Activated CD8-positive, alpha-beta T cell treated with anti-CD3 and anti-CD28 coated beads, Interleukin-2, amount 10 ng/mL, durations not matched to agents 7 days and 5 days (primary cell): ENCODE measurements at places on chromosomes 4 and X. TPM values are rescaled to one million over a fixed set of nuclear protein-coding genes. Genes with fewer than 3 reads are reported as not detected.

GRCh38 chr4:172979332-172979731 lies 189.3 kb upstream of the GALNT7 start:
- DNase-seq: no peak

- DNase-seq: peak; percentile 63
Observed at GRCh38 chr4:15400981-15401671, 26.7 kb upstream of the C1QTNF7 start.

GRCh38 chrX:50054147-50054546 lies 131.8 kb downstream of the CLCN5 start:
- DNase-seq: no peak

DNA sequence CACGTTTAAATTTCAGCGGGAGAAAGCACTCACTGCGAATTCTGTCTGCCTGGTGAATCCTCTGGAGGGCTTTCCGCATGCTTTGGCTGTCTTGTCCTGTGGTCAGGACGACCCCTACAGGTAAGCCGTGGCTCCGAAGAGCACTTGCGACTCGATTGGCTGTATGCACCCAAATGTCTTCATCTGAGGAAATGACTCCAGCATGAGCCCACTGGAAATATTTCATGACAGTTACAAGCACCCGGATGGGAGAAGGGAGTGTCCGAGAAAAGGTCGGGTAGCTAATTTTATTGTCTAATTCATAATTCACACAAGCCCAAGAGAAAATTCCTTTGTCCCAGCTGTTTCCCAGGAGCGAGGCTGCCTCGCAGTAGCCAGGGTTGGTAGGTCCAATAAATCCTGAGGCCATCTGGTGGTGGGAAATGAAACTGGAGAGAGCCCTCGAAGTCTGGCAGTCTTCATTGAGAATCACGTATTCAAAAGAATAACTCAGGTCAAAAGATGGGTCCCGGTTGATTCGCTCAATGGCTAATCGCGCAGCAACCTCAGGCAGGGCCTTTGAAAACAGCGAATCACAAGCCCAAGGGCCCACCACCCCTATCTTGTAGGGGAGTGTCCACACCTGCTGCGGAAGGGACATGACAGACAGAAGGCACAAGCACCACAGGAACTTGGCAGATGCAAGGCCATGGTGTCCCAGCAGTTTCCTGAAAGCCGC lies 6.6 kb downstream of the GUCY2F start:
- DNase-seq: no peak

DNA sequence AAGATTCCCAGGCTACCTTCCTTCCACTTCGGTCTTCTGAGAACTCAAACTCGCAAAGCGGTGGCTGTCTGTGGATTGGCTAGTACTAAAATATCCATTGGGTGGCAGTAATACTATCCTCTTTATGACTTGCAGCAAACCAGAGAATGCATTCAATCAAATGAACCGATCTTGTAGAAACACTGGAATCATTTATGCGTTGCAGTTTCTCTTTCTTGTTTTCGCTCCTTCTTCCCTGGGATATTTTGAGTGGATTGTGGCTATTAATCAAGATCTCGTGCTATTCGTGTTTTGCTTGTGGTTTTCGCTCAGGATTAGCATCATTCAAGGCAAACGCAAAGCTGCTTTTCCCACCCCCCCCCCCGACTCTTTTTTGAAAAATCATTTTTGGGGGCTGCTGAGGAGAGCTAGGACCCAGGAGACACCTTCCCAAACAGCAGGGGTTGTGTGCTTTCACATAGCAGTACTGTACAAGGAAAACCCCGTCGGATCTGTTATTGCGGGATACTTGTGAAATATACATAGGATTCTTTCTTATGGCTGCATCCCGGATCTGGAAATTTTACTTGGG lies at the start of gene IL1RAPL1:
Gene IL1RAPL1, plus strand, starts transcription at position 466 of the 571 bp plus-strand sequence.
- no peak for DNase-seq

DNA sequence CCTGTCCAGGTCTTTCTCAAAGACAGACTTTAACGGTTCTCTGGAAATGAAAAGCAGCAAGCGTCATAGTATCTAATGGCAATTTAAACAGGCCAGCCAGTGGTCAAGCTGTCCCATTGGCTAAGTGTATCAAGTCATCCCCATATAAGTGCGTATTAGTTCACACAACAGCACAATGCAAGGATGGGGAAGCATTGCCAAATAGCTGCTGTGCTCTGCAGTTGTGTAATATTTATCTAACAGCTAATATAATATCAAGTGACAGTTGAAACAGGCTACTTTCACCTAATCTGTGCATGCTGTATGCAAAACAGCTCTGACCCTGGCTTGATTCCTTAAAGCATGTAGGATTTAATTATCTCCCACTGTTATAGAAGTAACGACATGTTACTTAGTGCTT lies 134.8 kb upstream of the PPARGC1A start:
- DNase-seq: no peak

DNA sequence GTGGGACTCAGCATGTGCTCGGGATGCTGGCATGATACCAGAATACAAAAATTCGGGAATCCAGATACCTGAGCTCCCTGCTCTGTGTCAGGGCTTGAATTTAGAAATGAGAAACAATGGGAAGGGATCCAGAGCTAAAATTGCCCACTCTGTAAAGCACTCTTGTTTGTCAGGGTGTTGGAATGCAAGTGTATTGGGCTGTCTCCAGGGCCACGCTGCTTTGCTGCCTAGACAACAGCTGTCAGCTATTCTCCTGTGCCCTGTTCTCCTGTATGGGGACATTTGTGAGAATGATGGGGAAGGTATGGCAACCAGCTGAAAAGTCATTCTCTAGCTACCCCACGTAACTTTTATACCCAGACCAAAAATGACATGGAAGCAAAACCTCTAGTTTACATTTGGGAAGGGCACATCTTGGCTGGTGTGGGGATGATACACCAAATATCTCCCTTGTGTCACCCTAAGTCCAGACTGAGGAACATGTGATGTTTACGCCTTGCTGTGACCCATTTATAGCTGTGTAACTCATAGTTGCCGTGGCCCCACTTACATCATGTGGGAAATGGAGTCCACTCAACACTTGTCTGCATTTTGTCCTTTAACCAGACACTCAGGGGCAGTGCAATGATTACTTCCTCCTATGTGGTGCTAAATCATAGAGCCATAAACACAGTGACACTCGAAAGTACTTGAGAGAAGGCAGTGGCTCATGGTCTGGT lies 46.6 kb downstream of the SMPX start:
- DNase-seq: no peak

GRCh38 chr4:184792334-184792733 lies 33.4 kb downstream of the ACSL1 start:
- DNase-seq: no peak

- DNase-seq: no peak
Observed at GRCh38 chrX:85903692-85904471, 143.5 kb downstream of the CHM start.

GRCh38 chr4:169337510-169337909 lies 66.8 kb upstream of the SH3RF1 start:
- no peak for DNase-seq

GRCh38 chrX:53281963-53282695 lies 745 bp upstream of the IQSEC2 start:
- no peak for DNase-seq

DNA sequence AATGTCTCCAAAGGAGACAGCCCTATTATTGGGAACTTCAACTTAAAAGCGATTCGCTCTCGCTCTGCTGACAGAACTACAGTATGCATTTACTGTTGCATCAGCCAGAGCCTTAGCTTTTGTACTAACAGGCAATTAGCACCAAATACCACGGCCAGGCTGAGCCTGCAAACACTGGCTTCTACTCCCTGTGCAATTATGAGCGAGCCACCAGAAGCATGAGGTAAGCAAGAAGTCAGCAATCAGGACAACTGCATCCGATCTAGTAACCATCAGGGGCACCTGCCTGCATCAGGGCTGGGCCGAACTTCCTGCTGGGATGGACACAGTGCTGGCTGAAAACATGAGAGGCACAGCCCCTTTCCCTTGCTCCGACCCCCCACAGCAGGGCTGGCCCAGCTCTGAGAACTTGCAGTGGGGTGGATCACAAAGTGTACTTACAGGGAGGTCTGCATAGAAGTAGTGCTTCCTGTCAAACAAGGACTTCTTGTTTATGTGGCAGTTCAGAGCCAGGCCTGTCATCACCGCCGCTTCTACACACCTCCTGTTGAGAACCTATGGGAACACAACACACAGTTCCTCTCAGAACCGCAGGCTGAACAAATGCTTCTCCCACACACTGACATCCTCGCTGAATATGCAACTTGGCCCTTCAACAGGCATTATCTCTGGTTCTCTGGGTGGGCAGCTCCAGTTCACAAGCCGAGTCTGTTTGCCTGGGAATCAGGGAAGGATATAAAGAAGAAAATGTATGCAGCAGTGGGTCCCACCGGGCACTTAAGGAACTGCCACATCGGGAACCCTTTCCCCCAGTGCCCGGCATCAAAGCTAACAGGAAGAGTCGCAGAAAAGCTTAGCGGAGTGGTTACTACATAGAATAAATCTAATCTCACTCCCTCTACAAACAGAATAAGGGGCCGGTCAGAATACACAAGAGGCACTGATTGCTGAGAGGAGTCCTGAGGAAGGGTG lies 41.5 kb downstream of the GATB start:
- no peak for DNase-seq

DNA sequence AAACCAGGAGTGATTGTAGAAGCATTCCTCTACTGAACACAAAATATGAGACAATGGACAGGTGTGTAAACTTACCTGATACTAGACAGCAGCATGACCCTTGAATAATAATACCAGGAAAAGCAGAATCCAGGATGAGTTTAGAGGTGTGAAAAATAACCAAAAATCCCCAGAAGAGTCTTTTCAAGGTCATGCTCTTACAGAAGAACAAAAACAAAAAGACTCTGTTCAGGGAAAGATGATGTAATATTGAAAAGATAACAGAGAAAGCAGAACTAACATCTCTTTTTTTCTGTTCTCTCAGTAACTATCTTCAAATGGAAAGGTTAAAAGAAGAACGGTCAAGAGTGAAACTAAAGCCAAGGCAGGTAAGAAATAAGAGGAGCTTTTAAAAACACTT lies 14.0 kb upstream of the ARHGAP10 start:
- DNase-seq: no peak

DNA sequence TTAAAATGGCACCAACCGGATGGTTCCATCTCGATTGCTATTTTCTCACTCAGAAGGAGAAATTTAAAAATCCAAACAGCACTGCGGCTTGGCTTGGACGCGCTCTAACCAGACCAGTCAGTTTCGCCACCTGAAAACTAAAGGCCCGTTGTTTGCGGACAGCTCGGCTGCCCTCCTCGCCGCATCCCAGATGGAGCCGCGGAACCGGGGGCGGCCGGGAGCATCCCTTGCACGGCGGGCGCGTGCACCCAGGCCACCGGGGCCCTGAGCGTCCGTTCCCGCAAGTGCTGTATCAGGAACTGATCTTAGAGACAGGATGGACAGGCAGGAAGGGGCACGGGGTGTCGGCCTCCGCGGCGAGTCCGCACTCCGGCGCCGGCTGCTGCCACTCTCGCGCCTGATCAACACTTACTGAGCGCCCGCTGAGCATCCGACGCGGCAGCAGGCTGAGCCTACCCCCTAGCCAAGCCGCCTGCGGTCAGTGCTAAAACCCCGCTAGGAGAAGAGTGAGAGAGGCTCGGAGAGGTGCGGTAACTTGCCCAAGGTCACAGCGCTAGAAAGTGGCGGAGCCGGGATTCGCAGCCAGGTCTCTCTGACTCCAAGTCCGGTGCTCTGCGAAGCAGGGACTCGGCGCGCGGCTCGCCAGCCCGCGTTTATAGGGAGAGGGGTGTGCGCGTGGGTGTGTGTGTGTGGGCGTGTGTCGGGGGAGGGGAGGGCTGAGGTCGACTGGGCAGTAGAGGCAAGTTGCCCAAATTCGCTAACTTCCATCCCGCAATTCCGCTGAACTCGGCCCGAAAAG lies at the start of gene CITED1:
Gene CITED1, minus strand, starts transcription at position 629 of the 799 bp plus-strand sequence. CDS start 3,045 bp downstream, outside the sequence.
- DNase-seq: no peak

DNA sequence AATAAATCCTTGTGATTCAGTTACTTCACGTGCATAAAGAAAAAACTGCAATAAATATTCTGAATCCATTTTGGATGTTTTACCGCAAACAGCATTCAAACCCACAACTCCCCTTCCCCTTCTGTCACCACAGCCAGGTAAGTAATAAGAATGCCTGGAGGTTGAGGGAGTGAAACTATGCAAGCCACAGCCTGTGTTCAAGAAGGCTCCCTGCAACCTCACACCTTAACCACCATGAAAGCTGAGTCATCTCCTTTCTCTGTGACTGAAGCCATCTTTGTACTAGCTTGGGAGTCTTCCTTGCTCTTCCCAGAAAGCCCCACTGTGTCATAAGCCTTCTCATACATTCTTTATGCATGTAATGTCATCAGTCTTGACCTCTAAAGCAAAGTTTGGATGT lies 297.0 kb upstream of the PUDP start:
- DNase-seq: no peak

DNA sequence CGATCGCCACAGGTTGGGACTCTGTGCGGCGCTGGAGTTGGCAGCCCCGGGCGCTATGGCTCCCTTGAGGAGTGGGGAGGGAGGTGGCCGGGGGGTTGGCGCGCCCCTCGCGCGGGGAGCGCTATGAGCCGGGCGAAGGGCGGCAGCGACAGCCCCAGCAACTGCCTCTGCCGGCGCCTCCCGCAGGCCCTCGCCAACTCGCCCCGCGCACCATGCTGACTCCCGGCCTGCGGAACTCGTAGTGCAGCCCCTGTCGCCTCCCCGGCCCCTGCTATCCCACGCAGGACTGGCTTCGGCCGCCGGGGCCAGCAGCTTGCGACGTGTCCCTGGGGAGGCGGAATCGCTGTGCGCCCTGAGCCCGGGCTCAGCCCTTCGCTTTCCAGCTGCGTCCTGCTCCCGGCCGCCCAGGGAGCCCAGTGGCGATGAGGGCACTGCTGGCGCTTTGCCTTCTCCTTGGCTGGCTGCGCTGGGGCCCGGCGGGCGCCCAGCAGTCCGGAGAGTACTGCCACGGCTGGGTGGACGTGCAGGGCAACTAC lies 415 bp downstream of the SHISA3 start:
- no peak for DNase-seq

DNA sequence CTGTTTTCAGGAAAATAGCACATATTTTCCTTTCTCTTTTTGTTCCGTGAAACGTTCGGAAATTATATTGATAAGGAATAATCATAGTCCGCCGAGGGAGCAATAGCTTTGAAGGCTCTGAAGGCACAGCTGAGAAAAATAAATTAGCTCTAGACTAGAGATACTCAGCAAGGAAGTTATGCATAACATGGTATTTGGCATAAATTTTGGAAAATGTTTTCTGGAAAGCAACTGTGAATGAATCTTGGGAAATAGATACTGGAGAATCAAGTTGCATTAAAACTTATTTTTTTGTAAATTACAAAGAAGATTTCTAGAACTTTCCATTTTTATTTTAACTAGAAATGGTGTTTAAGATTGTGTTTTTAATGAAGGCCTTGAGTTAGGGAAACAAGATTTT lies 92.4 kb downstream of the HPRT1 start:
- no peak for DNase-seq

GRCh38 chrX:17990532-17990931 lies 129.4 kb upstream of the RAI2 start:
- DNase-seq: no peak

The GPM6B gene
- total RNA-seq: not detected

The SPANXA2 gene
- total RNA-seq: not detected

The ITIH6 gene
- not detected for total RNA-seq

The RIPPLY1 gene
- not detected for total RNA-seq

The CABS1 gene
- total RNA-seq: not detected

The TRPC3 gene
- total RNA-seq: 0.55 TPM

The PAGE1 gene
- total RNA-seq: not detected

The RHOXF2 gene
- not detected for total RNA-seq

The STPG2 gene
- total RNA-seq: not detected
